ENCODE measurements at places on chromosomes 5 and 9. TPM values are rescaled to one million over a fixed set of nuclear protein-coding genes. Genes with fewer than 3 reads are reported as not detected.

The TAF1L gene
- 0.03 TPM for total RNA-seq

The INSL4 gene
- total RNA-seq = not detected

The GLRA1 gene
- total RNA-seq = not detected

The TEX48 gene
- not detected for total RNA-seq

The F12 gene
- 9.6 TPM for total RNA-seq

The NR6A1 gene
- 5.1 TPM for total RNA-seq

The KIF24 gene
- total RNA-seq = 5.8 TPM

The SLC25A51 gene
- total RNA-seq = 40.3 TPM

The PHYHD1 gene
- total RNA-seq = not detected

The ENC1 gene
- total RNA-seq = 66.7 TPM

The ACOT12 gene
- not detected for total RNA-seq

The SMIM33 gene
- not detected for total RNA-seq

The CD180 gene
- not detected for total RNA-seq

The SYNPO gene
- 5.4 TPM for total RNA-seq

The ANAPC2 gene
- total RNA-seq = 11.3 TPM

The TMEM252 gene
- not detected for total RNA-seq

The EMB gene
- total RNA-seq = 21.6 TPM

The ZNF618 gene
- total RNA-seq = 5.0 TPM
